NCI-H526 treated with DMSO at 0.1 percent for 48 hours (cell line): ENCODE measurements at places on chromosomes 3 and 15.

DNA sequence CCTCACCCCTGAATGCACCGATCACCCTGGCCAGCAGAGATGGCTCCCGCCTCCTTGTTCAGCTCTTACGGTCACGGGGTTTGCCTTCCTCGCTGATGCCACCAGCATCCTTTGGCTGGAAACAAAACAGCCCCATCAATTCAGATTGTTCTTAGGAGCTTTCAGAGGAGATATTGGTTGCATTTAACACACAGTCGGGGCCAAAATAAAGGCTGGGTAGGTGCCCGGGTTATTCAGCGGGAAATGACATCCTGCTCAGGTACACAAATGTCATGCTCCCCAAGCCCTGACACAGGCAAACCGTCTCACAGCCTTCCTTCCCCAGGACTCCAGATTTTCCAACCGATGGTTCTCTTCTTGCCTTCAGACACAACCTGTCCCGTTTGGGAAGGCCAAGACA, 62.4 kb upstream of the MEF2A start:
- DNase-seq: no peak

- no peak for DNase-seq
Measured at GRCh38 chr3:176919836-176920765, 277.2 kb downstream of the TBL1XR1 start.

DNA sequence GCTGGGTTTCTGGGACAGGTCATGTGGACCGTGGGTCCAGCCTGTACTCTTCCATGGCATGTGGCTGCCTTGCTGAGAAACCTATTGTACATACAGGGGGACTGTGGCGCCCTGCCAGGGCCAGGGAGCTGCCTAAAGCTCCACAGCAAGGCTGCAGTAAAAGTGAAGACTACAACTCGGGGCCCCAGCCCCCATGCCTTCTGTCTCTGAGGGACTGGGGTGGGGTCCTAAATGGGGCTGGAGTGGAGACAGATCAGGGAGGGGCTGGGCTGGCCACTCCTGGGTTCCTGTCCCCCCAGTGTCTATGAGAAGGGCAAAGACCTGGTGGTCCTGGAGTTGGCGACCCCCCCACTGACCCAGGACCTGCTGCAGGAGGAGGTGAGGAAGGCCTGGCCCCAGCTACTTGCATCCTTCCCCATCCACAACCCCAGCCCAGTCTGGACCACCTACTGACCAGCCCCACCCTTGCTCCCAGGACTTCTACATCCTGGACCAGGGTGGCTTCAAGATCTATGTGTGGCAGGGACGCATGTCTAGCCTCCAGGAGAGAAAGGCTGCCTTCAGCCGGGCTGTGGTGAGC, 7.3 kb downstream of the VILL start:
- DNase-seq: no peak

GRCh38 chr15:74827614-74828013, 1.2 kb downstream of the CPLX3 start:
- DNase-seq: no peak

DNA sequence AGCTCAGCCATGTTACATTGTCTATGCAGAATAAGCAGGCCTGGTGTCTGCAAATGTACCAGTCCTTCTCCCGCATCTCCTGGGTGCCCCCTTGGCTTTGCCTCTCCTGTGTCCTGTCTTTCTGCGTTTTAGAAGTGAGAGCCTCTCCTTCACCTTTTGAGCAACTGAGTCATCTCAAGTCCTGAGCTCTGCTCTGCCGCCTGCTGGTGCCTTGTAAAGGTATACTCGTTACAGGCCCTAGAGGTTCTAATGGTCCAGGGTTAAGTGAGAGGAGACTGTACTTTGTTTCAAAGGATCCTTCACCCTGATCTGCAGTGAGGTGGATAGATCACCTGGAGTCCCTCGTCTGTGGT, 12.6 kb downstream of the GHRL start:
- no peak for DNase-seq

DNA sequence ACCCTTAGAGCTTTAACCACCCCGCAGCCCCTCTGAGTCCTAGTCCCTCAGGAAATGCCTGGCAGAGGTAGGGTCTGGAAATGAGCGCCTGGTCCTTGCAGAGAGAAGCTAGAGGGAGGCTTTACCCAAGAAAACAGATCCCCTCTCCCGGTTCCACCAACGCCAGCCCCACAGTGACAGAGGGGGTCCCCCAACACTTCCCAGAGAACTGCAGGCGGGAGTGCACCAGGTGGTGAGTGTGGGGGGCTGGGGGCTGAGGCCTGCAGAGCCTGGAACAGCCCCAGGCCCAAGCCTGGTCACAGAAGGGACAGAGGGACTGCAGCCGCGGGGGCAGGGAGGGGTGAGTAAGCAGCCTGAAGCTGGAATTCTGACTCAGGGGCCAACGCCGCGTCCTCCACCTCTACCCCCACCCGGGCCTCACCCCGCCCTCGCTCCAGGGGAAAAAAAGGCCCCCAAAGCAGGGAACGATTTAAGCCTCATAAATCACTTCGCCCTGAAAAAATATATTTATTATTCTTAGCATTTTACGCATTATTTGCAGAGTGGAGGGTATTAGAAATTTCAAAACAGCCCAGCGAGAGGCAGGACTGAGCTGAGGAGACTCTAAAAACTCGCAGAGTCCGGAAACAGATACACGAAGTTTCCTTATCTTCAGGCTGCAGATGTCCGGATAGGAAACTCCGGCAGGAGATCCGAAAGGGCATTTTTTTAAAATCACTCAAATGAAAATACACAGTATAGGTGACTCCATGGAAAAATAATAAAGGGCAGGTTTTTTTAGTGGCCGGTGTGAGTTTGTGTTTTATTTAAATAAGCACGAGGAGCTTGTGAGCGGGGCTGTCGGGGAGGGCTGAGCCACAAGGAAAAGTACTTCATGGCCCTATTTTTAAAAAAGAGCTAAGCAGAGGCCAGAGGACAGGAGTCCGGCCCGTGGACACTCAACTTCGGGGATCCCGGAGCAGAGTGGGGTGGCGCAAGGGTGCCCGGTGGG, 10.0 kb downstream of the GATA2 start:
- peak; percentile 60 for DNase-seq

GRCh38 chr15:58462547-58462946, 30.8 kb downstream of the LIPC start:
- peak; percentile 15 for DNase-seq
